Kasumi-1 (cell line): ENCODE measurements at places on chromosomes 6 and 20.

DNA sequence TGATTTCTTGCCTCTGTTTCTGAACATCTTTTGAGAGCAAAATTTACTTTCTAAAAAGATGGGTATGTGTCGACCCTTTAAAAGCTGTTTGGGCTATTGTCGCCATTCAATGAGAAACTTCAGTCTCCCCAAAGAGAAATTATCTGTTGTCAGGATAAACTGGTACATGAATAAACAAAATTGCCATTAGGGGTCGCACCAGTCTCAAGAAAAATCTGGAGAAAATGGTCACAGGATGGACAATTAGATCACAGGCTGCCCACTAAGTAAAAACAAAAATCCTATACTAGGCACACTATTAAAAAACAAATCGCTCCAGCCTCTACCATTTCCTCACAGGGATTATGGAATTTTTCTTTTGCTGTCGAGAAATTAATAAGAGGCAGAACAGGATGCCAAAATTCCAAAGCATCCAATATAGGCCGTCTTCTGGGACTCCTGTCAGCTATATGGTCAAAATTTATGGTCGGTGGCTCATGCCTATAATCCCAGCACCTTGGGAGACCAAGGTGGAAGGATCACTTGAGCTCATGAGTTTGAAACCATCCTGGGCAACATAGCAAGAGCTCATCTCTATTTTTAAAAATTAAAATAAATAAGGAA, 5.5 kb upstream of the HLA-E start:
- DNase-seq, result peak; percentile 78

DNA sequence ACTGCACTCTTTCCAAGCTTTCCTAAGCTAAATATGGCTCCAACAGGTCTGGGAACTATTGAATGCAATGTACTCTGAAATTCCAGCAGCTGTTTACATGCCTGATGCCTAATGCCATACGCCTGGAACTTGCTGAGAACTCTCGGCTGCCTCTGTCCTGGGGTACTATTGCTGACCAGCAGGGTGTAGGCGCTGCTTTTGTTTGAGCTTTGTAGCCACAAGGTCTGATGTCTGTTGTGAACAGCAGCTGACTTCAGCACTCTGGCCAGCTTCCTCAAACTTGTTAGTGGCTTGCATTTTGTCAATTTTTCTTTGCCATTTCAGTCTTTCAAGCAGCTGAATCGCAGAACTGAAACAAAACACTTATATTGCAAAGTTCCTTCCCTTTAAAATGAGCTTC, 26.7 kb downstream of the SAYSD1 start:
- DNase-seq, result peak; percentile 31

- DNase-seq, result no peak
Observed at GRCh38 chr6:81762132-81762531, 9.7 kb upstream of the TENT5A start.

GRCh38 chr6:124984668-124985338, 22.6 kb downstream of the RNF217 start:
- no peak for DNase-seq

- no peak for DNase-seq
Observed at GRCh38 chr6:118860880-118861279, 33.1 kb upstream of the ASF1A start.

- DNase-seq, result peak; percentile 67
Observed at GRCh38 chr6:110255211-110255750, 75.1 kb downstream of the CDC40 start.

- peak; percentile 48 for DNase-seq
Observed at GRCh38 chr6:114096561-114097172, 125.7 kb upstream of the HDAC2 start.

- no peak for DNase-seq
Observed at GRCh38 chr6:115001731-115002350, 659.0 kb upstream of the HS3ST5 start.

GRCh38 chr20:56859801-56860261, 230.7 kb downstream of the TFAP2C start:
- no peak for DNase-seq

- no peak for DNase-seq
Observed at GRCh38 chr20:32201977-32202363, 5.6 kb downstream of the PLAGL2 start.

DNA sequence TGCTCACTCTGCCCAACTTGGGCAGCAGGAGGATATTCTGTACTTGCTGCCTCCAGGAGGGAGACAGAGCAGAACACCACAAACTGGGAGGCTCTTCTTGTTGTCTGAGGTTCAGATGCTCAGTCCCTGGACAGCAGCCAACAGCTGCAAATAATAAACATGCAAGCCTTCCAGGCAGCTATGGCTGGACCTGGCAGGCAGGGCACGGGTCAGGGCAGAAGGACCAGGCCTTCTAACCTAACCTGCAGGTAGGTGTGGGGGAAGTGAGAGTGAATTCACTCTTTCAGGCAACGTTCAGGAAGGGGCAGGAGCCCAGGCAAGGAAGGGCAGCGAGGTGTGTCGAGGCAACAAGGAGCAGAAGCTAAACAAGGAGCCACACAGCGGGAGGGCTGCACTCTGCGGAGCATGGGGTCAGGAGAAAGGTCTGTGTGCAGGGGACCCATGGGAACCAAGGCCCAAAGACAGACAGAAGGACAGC, 31.5 kb downstream of the NINL start:
- DNase-seq, result no peak

DNA sequence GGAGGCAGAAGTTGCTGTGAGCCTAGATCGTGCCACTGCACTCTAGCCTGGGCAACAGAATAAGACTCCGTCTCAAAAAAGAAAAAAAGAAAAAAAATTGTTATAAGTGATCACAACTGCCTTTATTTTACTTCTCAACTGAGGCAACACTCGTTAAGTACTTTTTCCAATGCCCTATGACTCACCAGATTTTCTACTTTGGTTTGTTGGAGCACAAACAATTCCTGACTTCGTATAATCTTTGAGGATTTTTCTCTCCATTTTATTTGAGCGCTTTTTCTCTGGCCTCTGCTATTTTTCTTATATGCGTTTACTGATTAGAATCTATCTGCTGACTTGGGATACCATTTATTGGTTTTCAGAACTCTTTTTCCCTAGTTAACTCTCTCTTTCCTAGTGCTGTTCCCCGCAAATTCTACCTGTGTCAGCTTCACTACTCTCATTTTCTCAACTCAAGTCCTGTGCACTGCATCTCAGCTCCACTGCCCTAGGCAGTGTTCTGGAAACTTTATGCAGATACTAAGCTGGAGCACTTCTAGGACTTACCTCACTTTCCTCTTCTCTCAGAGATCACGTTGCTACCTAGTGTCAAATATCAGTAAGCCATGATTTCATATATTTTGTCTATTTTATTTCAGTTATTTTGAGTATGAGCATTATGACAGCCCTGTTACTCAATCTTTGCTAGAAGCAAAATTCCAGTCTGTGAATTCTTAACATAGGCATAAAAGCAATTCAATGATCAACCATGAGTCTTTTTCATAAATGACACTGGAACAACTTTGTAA, 1120.1 kb upstream of the CITED2 start:
- no peak for DNase-seq

- DNase-seq, result no peak
Observed at GRCh38 chr20:57711311-57711712, 1.5 kb upstream of the PMEPA1 start.

GRCh38 chr6:37655666-37656065, 42.0 kb downstream of the MDGA1 start:
- no peak for DNase-seq

- DNase-seq, result no peak
Observed at GRCh38 chr6:113121571-113121970, 735.6 kb upstream of the MARCKS start.

DNA sequence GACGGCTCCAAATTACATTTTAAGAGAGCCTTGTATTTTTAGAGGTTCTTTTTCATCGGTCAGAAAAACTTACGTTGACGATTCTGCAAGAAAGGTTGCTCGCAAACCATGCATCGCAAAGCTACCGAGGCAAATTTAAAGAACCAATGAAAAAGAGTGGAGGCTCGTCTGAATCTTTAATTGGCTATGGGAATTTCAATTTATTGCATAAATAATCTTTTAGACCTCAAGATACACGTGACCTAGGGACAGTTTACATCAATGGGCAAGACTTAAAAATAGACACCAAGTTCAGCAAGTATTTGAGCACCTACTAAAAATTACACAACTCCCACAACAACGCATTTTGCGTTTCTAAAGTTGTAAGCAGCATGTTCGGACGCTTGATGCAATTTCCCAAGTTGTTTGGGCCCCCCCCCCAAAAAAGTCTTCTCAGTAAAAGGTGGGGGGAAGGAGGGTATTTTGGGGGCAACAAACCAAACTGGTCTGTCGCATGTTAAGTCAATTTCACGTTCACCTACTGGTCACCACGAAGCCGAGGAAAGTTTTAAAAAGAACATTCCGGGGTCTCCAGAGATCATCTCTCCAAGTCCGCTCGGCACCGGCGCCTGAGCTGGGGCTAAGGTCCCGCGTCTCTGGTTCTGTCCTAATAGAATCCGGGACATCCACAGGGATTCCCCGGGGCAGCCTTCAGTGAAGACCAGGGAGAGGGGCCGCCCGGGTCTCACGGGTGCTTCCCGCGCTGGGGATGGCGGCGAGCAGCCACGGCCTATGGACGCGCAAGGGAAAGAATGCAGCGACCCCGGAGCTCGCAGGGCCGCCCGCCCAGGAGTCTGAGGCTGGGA, 851 bp downstream of the SNX5 start:
- peak; percentile 20 for DNase-seq

- DNase-seq, result no peak
Observed at GRCh38 chr20:60877071-60877857, 374.8 kb upstream of the CDH4 start.

DNA sequence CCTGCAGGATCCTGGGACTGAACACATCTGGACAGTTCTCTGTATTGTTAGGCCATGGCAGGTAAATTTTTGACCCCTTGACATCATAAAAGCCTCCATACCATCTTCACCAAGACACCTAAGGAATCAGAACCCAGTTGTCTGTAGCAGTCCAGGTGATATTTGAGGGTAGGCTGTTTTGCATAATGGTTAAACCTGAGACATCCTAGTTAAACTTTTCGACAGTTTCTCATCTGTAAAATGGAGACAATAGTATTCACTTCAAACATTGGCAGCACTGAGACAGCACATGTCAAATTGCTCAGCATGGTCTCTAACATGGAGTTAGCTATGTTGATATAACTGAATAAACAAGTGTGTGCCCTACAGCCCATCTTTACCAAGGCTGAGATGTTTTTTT, 24.8 kb downstream of the C6orf62 start:
- no peak for DNase-seq

GRCh38 chr20:43700627-43701026, 26.2 kb downstream of the GTSF1L start:
- DNase-seq, result no peak

DNA sequence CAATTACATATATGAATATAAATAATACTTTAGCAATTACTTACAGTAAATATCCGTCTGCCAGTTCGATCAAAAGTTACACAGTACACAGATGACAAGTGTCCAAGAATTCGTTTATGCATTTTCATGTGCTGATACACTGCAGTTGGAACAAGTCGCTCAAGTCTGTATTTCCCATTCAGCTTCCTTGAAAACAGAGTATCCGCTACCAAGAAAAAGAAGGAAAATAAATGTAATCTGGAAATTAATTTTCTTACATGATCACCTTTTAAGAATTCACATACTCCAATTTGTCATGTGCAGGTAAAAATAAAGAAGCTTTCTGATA, 35.3 kb downstream of the PHIP start:
- no peak for DNase-seq

DNA sequence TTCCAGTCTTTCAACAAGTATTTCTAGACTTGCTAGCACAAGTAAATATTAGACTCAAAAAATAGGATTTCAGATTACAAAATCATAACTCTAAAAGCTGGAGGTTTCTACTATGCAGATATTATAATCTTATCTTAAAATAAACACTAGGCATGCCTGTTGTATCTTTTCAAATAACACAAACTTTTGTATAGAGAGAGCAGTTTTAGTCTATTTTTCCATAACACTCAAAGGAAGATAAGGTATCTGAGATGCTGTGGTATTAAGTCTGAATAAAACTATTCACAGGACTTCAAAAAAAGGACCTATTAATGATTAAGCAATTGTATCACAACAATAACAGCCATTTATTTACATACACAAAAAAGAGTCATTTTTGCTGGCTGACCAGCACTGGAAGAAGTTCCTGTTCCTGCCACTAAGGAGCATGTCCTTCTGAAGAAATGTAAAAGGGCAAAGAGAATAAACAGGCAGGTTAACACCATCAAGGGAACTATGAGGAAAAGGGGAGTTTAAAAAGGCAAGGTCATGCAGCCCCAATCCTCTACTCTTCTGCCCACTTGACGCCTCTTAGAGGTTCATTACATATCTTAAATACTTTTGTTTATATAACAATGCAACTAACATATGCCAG, 39.4 kb downstream of the REPS1 start:
- no peak for DNase-seq
